Mesothelial cell of epicardium (in vitro differentiated cells): ENCODE measurements at places on chromosomes 1 and 21.

GRCh38 chr1:19689856-19690255, 25.2 kb downstream of the HTR6 start:
- H3K4me3 ChIP-seq: no peak overlapping the region
- no peak overlapping the region for H3K27ac ChIP-seq
- no peaks in the 10 kb centered on the region for H3K27me3 ChIP-seq
- no peak for DNase-seq
- H3K4me1 ChIP-seq: no peaks in the 10 kb centered on the region

DNA sequence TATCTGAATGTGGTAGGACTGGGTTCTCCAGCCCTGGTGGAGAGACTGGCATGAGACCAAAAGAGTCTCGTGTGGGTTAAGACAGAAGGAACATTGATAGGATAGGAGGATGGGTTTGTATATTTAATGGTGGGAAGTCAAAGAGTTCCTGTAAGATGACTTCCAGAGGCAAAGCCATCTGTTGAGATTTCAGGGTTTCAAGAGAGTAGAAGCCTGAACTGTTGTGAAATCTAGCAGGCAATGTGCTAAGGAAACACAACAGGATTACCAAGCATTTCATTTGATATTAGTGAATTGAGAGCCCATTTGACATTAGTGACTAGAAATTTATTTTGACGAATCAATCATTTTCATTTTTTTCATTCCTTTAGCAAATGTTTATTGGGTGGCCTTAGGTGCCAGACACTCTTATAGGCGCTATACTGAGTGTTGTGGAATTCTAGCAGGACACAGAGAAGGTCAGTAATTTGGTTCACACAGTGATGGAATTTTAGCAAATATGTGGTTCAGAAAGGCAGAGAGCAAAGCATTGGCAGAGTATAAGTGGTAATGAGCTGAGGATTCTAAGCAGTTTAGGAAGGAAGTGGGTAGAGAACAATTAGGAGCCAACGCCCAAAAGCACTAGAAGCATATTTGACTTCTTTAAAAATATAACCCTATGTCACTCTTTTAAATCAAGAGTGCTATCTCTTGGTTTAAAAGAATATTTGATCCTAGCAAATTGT, 149.3 kb downstream of the AK5 start:
- H3K36me3 ChIP-seq: no peaks in the 10 kb centered on the region
- no peak overlapping the region for H3K27ac ChIP-seq
- H3K4me3 ChIP-seq: no peak overlapping the region

DNA sequence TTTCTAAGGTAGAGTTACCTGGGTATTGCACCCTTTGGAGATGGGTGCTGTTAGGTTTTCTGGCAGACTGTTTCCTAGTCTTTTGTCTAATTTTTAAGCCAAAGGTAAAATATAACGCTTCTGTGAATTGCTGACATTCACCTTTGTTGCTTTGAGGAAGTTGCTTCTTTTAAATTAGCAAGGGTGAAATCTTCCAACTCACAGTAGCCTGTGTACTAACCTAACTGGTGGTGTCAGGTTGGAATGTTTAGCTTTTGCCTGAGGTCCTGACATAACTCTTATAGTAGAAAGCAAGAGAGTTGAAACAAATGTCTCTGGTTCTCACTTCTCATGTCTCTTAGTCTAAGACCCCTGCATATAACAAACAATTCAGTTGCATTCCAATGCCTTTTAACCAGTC, 61.1 kb upstream of the LPGAT1 start:
- no peaks in the 10 kb centered on the region for H3K36me3 ChIP-seq
- DNase-seq: no peak
- H3K4me3 ChIP-seq: no peak overlapping the region
- peaks cover 3% of the 10 kb centered on the region for H3K4me1 ChIP-seq
- H3K27me3 ChIP-seq: peaks cover 2% of the 10 kb centered on the region
- no peak overlapping the region for H3K27ac ChIP-seq

DNA sequence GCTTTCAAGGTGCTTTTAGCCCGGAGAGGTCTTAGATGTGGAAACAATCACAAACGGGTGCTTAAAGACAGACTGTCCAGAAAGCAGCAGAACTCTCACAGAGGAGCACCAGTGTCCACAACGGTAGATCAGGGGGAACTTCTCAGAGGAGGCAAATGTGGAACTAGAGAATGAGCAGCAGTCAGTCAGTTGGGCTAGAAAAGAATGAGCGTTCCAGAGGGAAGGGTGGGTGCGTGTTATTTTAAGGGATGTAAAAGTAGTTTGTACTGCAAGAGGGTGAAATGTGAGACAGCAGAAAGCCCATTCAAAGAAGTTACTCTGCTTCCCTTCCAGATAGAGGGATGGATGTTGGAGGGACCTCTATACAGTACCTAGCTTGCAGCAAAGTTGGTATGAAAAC, 30.9 kb downstream of the RGS5 start:
- H3K4me1 ChIP-seq: peaks cover 65% of the 10 kb centered on the region
- no peaks in the 10 kb centered on the region for H3K27me3 ChIP-seq
- no peak for DNase-seq
- H3K36me3 ChIP-seq: no peaks in the 10 kb centered on the region
- no peak overlapping the region for H3K4me3 ChIP-seq

- H3K4me1 ChIP-seq: peaks cover 22% of the 10 kb centered on the region
- H3K27ac ChIP-seq: peak overlapping the region; percentile 40
- no peak overlapping the region for H3K4me3 ChIP-seq
- H3K27me3 ChIP-seq: no peaks in the 10 kb centered on the region
- DNase-seq: no peak
These were observed 73.6 kb downstream of the ZNF281 start for GRCh38 chr1:200336101-200336845.

DNA sequence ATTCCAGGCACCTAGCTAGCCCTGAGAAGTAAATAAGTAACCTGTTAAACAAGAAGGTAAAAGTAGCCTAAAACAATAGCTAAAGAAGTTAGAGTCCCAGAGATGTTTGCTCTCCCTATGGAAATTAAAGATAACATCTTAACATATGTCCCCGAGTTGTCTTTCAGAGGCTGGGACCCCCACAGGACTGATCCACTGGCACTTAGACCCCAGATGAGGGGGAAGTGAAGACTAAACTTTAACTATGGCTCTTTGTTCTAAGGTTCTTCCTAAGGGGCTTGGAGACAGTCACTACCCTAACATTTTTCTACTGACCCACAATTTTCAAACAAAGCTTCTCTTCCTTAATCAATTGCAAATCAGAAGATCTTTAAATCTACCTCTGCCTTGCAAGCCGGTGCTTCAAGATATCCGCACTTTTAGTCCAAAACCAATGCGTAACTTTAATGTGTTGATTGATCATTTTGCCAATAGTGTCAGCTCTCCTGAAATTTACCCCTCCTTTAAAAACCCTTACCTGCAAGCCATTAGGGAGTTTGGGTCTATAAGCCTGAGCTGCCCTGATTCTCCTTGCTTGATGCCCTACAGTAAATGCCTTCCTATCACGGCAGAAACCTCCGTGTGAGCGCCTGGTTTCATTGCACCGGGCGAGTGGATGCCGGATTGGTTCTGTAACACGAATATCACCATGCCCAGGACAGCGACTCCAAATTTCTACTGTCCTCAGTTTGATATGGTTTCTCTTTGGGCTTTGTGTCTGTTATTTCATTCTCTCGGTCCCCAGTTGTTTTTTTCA, 404.4 kb downstream of the SIPA1L2 start:
- H3K4me1 ChIP-seq: peaks cover 20% of the 10 kb centered on the region

- no peak for DNase-seq
- H3K27ac ChIP-seq: peak overlapping the region; percentile 48
- H3K27me3 ChIP-seq: no peaks in the 10 kb centered on the region
- no peak overlapping the region for H3K4me3 ChIP-seq
- H3K36me3 ChIP-seq: peaks cover 13% of the 10 kb centered on the region
These were observed 156.5 kb downstream of the EIF4G3 start for GRCh38 chr1:21020151-21020550.

DNA sequence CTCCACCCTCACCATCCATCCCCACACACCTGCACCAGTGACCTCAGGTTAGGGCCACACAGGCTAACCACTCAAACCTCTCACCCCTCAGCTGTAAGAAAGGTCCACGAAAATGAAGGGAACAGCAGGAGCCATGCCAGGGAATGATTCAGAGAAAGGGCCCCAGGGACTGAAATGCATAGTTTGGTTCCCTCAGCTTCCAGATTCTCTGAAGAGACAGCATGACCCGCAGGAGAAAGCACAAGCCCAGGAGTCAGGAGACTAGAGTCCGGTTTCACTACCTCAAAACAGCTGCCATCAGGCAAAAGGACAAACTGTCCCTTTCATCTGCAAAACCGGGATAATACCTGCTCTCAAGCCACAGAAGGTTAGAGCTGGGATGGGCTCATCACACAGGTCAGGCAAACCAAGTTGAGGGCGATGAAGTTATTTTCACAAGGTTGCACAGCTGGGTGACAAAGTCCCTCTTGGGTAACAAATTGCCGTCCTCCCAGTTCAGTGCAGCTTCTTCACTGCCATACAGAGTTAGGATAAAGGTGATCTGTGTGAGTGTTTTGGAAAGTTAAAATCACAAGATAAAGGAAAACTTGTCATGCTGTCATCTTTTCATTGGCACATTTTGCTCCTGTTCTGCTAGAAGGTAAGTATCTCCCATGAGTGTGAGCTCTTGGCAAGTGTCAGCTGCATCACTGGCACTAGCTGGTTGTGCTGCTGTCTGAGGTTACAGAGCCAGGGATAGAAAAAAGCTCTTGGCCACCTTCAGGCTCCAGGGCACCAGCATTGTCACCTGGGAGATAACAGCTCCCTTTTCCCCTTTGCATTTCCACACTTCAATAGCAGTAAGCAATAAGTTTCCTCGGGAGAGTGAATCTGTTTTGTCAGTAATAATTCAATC, 120.4 kb downstream of the KCNH1 start:
- no peak overlapping the region for H3K27ac ChIP-seq
- H3K4me1 ChIP-seq: peaks cover 14% of the 10 kb centered on the region
- peaks cover 58% of the 10 kb centered on the region for H3K27me3 ChIP-seq
- DNase-seq: no peak
- no peaks in the 10 kb centered on the region for H3K36me3 ChIP-seq

GRCh38 chr1:204731985-204732575, 46.5 kb upstream of the LRRN2 start:
- H3K4me3 ChIP-seq: no peak overlapping the region
- DNase-seq: no peak
- H3K27me3 ChIP-seq: peaks cover 85% of the 10 kb centered on the region
- no peaks in the 10 kb centered on the region for H3K36me3 ChIP-seq
- no peak overlapping the region for H3K27ac ChIP-seq

GRCh38 chr1:26774462-26774861, 13.3 kb upstream of the PIGV start:
- H3K36me3 ChIP-seq: peaks cover 76% of the 10 kb centered on the region
- no peaks in the 10 kb centered on the region for H3K27me3 ChIP-seq

DNA sequence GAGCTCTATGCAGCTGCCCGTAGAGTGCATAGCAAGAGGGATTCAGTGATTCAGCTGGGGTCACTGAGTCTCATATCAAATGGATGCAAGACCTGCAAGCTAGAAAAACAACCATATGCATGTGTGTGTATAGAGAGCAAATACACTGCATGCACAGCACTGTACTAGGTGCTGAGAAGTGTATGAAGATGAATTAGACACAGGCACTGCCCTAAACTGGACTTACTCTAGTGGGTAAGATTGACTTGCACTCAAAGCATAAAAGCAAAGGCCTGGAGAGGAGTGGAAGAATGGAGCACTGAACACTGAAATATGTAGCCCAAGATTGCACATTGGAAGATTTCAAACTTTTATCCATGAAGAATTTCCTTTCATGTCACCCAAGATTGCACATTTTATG, 5.5 kb upstream of the GBP1 start:
- H3K27ac ChIP-seq: no peak overlapping the region
- H3K27me3 ChIP-seq: no peaks in the 10 kb centered on the region
- no peaks in the 10 kb centered on the region for H3K36me3 ChIP-seq
- no peak overlapping the region for H3K4me3 ChIP-seq
- no peak for DNase-seq

DNA sequence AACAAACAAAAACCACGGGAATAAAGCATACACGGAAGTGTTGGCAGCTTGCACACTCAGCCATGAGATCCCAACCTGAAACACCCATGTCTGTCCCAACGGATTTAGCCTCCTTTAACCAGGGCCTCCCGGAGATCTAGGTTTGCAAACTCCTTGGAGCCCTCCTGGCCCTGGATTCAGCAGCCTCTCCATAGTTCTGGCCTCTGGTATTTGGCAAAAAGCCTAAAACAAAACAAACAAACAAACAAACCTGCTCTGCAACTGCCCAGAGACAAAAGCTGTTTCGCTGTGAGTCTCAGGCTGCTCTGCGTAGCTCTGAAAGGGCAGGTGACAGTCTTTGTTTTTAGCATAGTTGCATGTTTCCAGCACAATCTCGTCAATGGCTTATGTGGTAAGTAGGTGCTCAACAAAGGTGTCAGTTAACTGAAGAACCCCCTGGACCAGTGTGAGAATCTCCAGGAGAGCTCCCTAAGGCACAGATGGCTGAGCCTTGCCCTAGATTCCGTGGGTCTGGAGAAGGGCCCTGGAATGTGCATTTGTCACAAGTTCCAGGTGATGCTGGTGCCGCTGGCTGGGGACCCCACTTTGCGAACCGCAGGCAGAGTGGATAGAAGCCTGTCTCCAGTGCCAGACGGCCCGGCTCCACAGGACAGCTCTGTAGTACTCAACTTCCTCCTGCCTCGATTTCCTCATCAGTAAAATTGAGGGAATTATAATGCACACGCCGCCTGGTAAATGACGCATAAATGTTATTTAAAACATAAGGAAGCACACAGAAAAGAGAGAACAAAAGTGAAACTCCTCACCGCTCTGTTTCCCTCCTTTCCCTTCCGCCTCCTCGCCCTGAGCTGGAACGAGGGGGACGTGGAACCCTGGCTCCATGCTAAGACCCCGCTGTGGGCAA, 86.2 kb downstream of the RIPK4 start:
- H3K4me3 ChIP-seq: no peak overlapping the region
- DNase-seq: no peak
- peak overlapping the region; percentile 99 for H3K27ac ChIP-seq
- no peaks in the 10 kb centered on the region for H3K36me3 ChIP-seq
- peaks cover 74% of the 10 kb centered on the region for H3K4me1 ChIP-seq

- H3K4me3 ChIP-seq: no peak overlapping the region
- no peak overlapping the region for H3K27ac ChIP-seq
- no peak for DNase-seq
- H3K4me1 ChIP-seq: peaks cover 21% of the 10 kb centered on the region
- no peaks in the 10 kb centered on the region for H3K27me3 ChIP-seq
These were observed 209.4 kb upstream of the SNX7 start for GRCh38 chr1:98452162-98452561.

- H3K27me3 ChIP-seq: peaks cover 2% of the 10 kb centered on the region
- no peak for DNase-seq
- no peak overlapping the region for H3K27ac ChIP-seq
- H3K4me3 ChIP-seq: no peak overlapping the region
- H3K36me3 ChIP-seq: no peaks in the 10 kb centered on the region
These were observed 54.8 kb upstream of the KRTAP19-8 start for GRCh38 chr21:31092832-31093625.

GRCh38 chr1:173917149-173917548, at the start of gene SERPINC1:
SERPINC1 (minus strand) TSS chr1:173917327; CDS start chr1:173917259, 68 bp downstream.
- no peak within 1 kb of the TSS for H3K4me3 ChIP-seq
- no peak within 1 kb of the TSS for H3K27ac ChIP-seq
- DNase-seq: no peak
- no peaks in the 10 kb centered on the region for H3K36me3 ChIP-seq
- H3K27me3 ChIP-seq: no peaks in the 10 kb centered on the region
